ENCODE measurements at places on chromosomes 1 and 21.

DNA sequence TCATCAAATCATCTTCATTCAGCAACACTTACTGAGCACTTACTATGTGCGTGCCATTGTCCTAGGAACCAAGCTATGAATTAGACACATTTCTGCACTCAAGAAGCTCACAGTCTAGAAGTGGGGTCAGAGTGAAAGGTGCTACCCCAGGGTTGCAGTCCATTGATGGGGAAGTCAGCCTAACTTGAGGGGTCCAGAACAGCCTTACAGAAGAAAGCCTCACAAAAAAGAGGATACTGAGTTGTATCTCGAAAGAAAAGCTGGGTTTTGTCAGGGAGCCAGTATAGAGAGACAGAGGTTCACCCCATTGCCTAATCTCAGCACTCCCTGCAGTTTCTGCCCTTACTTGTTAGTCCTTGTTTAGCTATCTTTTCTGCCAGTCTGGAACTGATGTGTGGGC, 153.1 kb upstream of the JUN start:
- no peak for DNase-seq

DNA sequence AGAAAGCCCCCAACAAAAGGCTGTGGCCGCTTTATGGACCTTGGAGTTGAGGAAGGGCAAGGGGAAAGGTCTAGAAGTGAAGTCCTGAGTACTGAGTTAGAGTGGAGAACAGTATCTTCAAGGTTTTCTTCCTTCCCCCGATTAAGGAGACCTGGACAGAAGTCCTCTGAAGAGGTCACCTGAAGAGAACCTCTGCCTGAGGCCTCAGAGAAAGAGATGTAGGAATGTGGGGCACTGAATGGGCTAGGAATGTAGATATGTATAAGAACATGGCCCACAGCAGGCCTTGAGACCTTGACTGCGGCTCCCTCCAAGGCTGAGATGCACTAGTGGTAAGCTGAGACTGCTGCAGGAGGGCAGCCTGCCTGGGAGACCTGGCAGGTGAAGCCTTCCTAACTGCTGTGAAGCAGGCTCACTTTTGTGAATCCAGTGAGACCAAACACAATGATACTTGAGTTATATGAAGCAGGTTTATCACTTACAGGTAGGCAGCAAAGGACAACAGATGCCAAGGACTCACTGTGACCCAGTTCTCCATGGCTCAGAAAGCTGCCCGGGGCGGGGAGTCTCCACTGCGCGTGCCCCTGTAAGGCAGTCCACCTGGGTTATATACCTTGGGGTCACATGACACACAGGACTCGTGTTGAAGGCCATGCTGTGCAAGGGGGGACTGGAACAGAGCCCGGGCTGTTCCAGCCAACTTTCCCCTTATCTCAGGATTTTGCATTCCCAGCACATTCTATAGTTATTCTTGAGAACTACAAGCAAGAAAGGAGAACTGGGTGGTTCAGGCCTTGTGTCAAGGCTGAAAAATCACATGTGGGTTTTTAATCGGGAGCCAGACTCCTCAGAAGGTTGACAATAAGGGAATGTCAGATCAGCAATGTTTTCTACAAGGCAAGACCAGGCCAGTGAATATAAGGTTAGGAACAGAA, 78.8 kb upstream of the PPM1J start:
- DNase-seq, result no peak

- no peak for DNase-seq
Observed at GRCh38 chr1:80498673-80499072, 1302.1 kb upstream of the ADGRL2 start.

DNA sequence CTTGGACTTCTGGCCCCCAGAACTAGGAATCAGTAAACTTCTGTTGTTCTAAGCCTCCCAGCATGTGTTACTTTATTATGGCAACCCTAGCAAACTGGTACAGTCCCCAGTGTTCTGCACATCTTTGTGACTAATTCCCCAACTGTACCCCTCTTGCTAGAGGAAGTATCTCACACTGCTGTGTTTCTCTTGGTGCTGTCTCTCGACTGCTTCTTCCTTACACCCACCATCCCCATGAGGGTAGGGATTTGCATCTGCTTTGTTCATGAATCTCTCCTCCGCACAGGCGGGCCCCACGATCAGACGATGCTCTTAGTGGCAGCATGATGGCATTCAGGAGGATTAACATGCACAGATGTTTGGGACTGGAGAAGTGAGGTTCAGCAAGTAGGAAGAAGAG, 46.7 kb downstream of the CLIC6 start:
- no peak for DNase-seq

DNA sequence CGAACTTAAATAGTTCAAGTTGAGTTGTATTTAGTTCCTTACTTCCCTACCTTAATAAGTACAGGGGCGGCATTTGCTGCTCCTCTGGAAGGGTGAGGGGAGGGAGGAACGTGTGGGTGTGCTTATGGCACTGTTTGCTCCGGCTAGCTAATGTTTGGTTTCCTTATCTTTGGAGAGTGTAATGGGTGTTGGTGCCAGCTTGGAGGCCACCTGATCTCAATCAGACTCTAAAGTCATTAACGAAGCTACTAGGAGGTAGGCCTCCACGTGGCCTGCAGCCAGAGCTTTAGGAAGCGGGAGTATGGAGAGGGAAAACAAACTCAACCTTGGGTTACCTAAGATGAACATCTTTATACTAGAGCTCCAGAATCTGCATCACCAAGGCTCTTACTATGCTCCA, 43.0 kb upstream of the RAP1A start:
- no peak for DNase-seq

DNA sequence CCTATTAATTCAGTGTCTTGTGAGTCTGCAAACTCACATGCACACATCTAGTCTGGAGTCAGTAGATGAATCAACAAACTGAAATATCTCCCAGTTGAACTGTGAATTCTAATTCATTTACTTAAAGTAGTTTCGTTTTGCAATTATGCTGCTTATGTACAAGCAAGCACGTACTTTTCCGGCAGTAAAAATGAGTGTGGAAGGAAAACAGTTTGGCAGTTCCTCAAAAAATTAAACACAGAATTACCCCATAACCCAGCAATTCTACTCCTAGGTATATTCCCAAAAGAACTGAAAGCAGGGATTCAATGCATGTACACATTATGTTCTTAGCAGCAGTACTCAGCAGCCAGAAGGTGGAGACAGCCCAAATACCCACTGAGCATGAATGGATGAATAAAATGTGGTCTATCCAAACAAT, 49.3 kb downstream of the GNB1 start:
- DNase-seq, result peak; percentile 85

- DNase-seq, result no peak
Observed at GRCh38 chr1:177620636-177621190, 349.1 kb downstream of the SEC16B start.

DNA sequence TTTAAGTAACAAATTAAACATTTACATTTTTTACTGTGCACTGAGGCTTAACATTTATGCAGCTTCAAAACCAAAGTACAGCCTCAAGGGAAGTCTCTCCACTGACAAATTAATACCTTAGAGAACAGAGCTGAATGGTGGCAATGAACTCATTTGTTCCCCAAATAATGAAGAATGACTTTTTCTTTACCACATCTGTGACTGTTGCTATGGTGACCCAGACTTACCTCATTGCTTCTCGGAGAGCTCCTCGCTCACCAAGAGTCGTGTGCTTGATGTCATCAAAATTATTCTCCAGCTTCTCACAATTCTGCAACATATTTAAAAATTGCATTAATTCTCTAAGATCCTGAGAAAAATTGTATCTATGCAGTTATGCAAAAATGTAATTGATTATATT, 92.9 kb downstream of the DPYD start:
- peak; percentile 57 for DNase-seq

GRCh38 chr1:226687426-226687825, 51.7 kb downstream of the ITPKB start:
- DNase-seq, result no peak

DNA sequence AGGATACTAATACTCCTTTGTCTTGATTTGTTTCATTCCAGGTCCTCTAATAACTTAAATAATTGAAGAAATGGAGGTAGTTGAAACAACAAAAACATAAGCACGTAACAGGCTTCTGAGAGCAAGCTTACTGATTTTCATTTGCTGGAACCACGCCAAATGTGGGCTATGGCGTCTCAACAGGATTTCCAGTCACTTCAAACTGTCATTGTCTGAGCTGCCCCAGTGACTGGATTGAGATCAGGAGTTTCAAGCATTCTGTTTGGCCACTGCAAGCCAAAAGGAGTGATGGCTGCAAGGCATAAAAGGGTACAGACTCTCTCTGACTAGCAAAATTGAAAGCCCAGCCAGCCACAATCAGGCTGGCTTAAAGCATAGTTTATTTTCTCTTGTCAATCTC, 289.9 kb downstream of the DPYD start:
- no peak for DNase-seq

GRCh38 chr1:201108614-201109013, 3.6 kb downstream of the CACNA1S start:
- DNase-seq, result no peak

GRCh38 chr1:234593771-234594504, 16.0 kb downstream of the IRF2BP2 start:
- DNase-seq, result no peak

DNA sequence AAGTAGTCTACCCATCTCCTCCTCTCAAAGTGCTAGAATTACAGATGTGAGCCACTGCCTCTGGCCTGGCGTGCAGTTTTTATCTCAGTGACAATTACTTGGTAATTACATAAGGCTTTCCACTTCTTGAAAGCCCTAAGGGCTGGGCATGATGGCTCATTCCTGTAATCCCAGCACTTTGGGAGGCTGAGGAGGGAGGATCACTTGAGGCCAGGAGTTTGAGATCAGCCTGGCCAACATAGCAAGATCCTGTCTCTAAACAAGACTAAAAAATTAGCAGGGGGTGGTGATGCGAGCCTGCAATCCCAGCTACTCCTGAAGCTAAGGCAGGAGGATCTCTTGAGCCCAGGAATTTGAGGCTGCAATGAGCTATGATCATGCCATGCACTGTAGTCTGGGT, 7.7 kb downstream of the HHAT start:
- no peak for DNase-seq

- DNase-seq, result peak; percentile 19
Observed at GRCh38 chr1:54199151-54199764, 572 bp downstream of the CYB5RL start.

GRCh38 chr1:29532751-29533150, 296.4 kb downstream of the PTPRU start:
- DNase-seq, result no peak

DNA sequence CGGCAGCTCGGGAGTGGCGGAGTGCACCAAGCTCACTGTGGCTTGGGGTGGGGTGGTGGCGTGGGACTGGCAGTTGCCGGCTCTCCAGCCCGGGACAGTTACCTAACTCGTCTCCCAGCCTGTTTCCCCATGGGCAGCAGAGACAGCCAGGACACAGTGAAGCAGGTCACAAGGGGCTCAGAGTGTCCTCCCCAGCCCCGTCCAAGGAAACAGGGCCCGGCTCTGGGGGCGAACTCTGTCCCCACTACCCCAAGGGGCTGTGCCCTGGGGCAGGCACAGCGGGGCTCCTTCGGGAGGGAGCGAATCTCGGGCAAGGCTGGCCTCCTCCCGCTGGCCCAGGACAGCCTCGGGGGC, 759 bp downstream of the GPR157 start:
- peak; percentile 52 for DNase-seq

GRCh38 chr1:118007391-118007790, 77.9 kb downstream of the WDR3 start:
- no peak for DNase-seq

GRCh38 chr21:45013260-45013841, 61.0 kb upstream of the ADARB1 start:
- DNase-seq, result no peak

DNA sequence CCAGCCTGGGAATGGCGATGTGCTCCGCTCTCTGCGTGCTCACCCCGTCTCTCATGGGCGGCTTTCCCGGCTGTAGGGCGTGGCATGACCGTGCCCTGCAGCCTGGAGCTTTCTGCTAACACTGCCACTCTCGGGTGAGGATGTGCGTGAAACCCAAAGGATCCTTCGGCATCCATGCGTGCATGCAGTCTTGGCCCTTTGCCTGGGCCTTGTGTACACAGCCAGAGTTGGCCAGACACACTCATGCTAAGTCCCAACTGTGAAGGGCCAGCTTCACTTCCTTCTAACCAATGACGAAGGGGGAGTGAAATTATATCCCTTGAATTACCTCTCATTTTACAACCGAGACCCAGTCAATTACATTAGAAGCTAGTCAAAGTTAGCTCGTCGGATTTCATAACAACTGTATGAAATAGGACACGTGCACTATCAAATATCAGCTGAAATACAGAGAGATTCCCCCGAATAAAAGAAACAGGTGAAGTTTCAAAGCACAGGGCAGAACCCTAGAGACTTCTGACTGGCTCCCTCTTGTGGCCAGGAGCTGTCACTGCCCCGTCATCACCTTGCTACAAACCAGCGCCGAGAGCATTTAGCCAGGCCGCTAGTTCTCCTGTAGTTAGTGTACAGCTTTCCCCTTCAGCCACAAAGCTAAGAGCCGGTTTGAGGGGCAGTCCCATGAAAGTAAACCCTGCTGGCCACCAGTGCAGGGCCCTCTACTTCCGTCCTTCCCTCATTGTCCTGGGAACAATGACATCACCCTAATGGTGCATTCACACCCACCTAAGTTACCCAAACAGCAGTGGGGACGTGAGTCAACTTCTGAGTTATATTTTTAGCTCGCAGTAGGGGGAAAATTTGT, 63.4 kb upstream of the COA6 start:
- peak; percentile 61 for DNase-seq

GRCh38 chr1:157450106-157450505, 102.2 kb downstream of the FCRL5 start:
- no peak for DNase-seq

GRCh38 chr1:68798071-68798470, 301.2 kb upstream of the DEPDC1 start:
- DNase-seq, result no peak

DNA sequence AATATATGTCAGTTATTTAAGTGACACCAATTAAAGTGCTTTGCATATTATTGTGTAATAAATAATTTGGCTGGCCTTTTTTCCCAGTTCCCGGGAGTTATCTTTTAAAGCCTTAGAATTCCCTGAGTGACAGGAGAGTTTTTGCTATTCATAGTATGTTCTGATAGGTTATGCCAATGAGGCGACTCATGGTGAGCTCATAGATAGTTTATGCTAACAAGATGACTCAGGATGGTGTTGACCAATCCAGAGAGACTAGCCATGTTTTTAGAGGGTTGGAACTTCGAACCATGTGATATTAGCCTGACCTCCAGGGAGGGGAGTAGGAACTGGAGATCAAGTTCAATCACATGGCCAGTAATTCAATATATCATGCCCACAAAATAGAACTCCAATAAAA, 310.8 kb downstream of the USP25 start:
- no peak for DNase-seq

- DNase-seq, result no peak
Observed at GRCh38 chr1:70071601-70072000, 133.8 kb downstream of the LRRC40 start.
